EH (cell line): ENCODE measurements at places on chromosomes 2 and 18.

GRCh38 chr2:19894134-19894792 lies 7.5 kb downstream of the TTC32 start:
- DNase-seq = no peak

DNA sequence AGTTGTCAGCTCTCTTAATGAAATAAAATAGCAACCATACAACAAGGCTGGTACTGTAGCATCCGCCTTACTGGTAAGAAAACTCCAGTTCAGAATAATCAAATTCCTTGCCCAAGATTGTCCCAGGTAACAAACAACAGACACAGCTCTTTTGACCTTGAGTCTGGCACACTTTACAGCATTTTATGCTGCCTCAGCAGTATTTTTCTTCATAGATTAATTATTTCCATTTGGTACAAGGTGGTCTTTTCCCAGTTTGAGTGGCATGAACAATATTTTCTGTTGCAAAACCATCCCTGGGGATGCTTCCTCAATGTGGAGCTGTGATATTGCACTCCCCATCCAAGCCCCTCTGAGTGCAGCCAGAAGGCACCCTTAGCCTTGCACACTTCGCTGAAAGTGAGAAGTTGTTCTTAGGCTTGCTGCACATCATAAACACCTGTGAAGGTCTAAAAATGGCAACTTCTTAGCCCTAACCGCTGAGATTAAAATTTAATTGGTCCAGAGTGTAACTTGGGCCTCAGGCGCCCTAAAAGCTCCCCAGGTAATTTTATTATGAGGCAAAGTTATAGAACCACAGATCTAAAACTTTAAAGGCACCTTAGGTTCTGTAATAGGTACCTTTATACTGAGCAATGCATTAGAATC lies 523.3 kb downstream of the CMPK2 start:
- no peak for DNase-seq

DNA sequence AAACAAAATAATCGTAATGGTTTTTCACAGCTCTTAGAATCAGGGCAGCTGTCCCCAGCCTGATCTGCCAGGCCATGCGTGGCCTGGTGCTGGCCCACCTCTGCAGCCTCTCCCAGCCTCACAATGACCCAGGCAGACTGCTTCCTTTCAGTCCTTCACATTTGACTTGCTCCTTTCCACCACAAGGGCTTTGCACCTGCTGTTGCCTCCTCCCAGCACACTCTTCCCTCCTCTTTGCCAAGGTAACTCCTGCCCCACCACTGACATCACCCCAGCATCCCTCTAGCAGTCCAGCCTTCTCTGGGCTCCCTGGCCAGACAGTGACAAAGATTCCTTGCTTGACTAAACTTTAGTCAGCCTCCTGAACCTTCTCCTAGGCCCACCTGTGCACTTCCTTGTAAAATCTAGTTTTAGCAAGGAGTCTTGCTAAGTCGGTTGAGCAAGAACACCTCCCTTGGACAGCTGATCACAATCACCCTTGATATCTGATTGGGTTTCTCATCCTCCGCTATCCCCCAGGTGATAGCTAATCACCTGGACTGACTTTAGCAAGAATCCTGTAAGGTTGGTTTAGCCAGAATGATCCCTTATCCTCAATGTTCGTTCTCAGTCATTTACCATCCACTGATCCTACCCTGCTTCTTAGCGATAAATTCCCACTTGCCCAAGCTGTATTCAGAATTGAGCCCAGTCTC lies 16.2 kb upstream of the RAB11FIP5 start:
- DNase-seq = no peak

DNA sequence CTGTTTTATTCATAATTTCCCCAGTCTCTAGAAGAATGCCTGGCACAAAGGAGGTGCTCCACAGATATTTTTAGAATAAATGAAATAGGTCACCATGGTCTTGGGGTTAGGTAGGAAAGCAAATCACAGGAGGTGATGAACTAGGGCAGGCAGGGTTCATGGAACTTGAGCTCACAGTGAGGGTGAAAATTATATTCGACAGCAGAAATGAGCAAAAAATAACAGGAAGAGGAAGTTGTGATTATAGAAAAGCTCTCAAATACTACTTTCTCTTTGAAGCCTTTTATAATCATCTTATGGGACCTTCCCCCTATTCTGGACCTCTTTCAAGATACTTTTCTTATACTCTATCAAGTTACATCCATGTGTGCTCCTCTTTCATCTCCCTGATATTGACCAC lies 4.5 kb upstream of the CREB1 start:
- DNase-seq = no peak

- DNase-seq = no peak
These were observed 45.9 kb downstream of the MARCO start for GRCh38 chr2:118987886-118988285.

GRCh38 chr2:201040867-201041628 lies 30.4 kb downstream of the HYCC2 start:
- no peak for DNase-seq

DNA sequence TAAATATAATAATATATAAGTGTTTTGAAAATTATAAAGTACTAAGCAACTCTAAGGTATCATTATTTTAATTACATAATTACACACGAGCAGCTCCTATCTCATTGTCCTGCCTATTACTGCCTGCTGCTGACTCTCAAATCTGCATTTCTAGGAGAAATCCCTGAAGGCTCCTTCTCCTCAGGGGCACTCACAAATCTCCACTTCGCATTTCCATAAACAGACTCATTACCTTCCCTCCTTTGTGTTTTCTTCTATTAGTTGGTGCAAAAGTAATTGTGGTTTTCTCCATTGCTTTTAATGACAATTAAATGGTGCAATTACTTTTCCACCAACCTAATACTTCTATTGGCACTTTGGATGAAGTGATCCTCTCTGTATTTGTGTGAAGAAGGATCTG lies 135.0 kb upstream of the HNMT start:
- no peak for DNase-seq

- no peak for DNase-seq
These were observed 11.8 kb downstream of the PMAIP1 start for GRCh38 chr18:59911600-59911999.

DNA sequence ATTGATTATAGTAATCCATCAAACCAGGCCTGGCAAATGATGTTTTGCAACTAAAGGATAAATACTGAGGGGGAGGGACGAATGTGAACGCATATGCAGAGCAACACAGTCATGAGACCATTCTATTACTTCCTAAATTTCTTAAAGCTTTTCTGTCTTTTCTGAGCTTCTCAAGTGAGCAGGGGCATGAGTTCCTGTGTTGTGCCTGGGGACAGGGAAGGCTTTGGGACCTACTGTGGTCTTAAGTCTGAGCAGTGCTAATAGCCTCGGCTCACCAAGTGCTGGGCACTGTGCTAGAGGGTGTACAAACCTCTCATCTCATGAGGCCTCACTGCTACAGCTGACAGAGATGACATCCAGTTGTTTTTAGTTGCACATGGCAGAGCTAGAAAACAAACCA lies 182.4 kb downstream of the NEDD4L start:
- DNase-seq = no peak

DNA sequence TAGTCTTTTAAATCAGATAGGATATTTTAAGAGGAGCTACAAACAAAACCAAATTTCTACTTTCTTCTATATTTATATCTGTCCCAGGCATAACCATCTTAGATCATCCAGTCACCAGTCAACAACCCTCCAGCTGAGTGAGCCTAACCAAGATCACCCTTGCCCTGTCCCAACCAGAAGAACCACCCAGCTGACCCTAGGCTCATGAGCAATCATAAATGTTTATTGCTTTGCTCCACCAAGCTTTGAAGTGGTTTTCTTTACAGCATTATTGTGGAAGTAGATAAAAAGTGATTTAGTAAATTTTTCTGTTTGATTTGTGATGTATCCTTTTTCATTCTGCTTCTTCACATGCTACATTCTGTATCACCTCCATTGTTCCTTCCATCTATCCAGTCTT lies 167.2 kb upstream of the PIEZO2 start:
- DNase-seq = no peak

DNA sequence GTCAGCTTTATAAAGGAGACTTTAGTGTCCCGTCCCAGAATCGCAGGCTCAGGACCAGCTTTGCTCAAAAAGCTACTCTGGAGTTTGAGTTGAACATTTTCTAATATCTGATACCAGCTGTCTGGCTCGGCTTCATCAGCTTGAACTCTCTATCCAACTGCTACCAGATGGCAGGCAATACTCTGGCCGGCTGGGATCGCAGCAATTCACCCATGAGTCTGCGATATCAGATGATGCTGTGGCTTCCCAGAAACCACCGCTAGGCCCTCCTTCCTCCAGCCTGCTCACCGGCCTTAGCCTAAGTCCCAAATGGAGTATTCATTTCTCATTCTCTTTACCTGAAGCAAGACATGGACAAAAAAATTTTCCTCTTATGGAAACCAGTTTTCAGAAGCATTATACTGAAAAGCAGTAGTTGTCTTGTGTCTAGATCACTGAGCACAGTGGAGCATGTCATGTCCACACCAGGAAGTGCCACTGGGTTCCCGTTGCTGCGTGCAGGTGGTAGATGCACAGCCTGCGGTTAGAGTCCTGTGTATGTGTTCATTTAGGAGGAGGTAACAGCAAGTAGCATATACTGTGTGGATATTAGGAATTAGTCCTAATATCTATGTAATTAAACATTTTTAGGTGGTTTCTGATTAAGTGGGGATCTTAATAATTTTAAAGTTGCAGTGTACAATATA lies 162.0 kb upstream of the SOX11 start:
- no peak for DNase-seq

DNA sequence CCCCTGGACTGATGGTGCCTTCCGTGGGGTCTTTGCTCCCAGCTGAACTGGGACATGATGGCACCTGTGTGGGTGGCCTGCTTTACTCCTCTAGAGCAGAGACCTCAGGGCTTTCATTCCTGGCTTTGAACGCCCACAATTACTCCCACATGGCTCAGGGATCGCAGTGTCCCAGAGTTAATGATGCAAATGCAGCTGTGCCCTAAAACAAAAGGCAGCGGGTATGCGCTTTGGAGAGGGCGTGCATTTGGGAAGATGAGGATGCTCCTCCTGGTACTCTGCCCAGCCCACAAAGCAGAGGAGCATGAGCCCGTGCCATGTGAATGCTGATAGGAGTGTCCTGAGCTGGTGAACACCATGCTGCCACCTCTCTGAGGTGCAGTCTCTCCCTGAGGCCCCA lies 173.4 kb downstream of the FHOD3 start:
- no peak for DNase-seq

DNA sequence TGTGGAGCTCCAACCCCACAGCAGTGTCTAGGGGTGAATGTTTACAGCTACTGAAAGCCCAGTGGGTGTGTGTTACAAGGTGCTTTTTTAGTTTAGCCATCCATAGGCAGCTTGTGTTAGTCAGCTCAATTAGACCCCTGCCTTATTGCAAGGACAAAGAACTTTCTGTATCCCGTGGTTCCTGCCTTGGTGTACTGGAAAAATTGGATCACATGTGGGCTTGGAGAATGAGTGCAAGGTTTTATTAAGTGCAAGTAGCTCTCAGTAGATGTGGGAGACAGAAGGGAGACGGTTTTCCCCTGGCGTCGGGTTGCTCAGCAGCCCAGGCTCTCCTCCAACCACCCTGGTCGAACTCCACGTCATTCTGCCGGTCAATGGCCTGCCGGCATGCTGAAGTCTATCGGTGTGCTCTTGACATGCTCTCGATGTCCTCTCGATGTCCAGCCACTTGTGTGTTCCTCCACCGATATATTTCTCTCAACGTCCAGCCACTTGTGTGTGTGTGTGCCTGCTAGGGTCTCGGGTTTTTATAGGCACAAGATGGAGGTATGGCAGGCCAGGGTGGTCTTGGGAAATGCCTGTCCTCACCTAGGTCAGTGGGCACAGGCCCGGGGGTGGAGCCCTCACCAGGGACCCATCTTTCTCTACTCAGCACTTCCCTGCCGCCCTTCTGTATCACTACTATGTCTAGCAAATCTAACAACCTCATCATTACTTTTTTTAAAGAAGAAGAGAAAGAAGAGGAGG lies 13.8 kb downstream of the FANCL start:
- no peak for DNase-seq

GRCh38 chr2:61793389-61793836 lies 60.4 kb downstream of the FAM161A start:
- DNase-seq = peak; percentile 56

GRCh38 chr18:67980241-67980640 lies 463.7 kb upstream of the DSEL start:
- no peak for DNase-seq

DNA sequence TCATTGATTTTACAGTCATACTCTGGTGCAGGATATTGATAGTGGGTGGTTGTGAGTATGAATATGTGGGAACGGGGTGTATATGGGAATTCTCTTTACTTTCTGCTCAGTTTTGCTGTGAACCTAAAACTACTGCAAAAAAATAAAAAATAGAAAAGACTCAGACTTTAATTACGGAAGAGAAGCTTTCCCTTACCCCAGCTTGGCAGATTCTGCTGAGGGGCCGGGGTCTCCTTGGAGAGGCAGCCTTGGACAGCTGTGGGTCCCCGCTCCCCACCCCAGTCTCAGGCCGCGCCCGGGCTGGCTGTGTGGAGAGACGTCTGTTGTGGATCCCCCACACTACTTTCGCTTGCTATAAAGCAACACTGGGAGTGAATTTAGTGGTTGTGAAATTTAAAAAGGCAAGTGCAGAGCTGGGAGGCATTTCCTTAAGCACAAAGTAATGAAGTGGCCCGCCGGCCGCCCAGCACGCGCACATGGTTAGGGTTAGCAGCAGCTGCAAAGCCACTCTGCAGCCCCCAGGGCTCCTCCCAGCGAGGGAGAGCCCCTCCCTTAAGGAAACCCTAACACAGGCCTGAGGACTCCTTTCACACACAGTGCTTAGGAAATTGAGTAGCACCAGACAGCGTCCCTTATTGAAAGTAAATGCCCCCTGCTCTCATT lies 102.4 kb downstream of the DDX1 start:
- DNase-seq = no peak

DNA sequence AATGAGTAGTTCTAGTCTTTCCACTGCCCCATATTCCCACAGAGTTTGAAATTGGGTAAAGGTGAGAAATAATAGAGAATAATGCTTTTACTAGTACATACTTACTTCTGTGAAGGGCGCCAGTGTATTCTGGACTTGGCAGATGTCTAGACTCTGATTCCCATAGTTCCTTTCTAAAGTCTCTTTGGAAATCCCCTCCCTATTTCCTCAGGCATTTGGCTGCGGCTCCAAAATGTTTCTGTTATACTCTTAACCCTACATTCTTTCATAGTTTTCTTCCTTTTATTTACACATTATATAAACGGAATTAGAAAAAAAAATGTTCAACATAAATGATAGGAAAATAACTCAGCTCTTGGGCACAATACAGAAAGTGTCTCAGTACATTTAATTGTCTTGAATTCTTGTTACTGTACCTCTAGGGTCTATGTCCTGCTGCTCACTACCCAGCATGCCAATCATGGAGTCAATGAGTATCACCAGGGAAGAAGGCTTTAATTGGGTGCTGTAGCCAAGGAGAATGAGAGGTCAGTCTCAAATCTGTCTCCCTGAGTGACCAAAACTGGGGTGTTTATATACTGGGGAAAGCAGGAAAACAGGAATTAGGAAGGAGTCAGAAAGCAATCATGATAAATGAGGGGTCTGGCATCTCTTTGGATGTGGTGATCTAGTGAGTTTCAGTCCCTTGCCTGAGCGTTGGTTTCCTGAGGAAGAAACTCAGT lies 147.8 kb upstream of the MMADHC start:
- DNase-seq = peak; percentile 60
